ENCODE measurements at places on chromosomes 1 and 21. TPM values are rescaled to one million over a fixed set of nuclear protein-coding genes. Genes with fewer than 3 reads are reported as not detected.

- ATAC-seq = no peak
These were observed 54.3 kb upstream of the RAB3GAP2 start for GRCh38 chr1:220326578-220326977.

- ATAC-seq = no peak
These were observed 45.7 kb downstream of the CAPN9 start for GRCh38 chr1:230792691-230793462.

DNA sequence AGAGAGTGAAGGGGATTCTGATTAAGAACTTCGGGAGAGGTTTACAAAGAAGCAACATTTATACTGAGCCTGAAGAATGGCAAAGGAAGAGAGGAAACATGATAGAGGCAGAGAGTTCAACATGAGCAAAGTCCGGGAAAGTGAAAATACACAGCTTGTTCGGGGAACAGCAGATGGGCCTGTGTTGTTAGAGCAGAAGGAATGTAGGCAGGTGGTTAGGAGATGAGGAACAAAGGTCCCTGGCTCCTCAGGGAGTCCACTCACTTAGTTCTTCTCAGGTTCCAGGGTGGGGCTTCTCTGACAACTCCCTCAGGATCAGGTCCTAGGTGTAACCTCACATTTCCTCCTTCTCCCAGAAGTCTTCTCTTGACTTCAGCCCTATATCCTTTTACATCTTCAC lies 5.1 kb upstream of the ZNF326 start:
- ATAC-seq = no peak

DNA sequence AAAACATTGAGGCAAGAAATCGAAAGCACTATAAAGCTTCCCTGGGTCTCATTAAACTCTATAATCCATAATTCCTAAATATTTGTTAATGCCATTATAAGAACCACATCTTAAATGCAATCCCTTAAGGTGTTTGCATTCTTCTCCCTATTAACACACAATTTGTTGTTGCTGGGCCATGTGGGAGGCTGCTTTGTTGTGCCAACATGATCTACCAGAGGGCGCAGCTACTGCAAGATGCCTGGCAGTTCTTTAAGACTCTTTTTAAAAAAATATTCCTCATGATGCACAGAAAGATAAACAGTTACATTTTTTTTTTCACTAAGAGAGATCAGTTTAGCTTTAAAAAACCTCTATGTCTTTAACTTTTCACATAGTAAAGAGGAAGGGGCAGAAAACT lies 39.0 kb upstream of the BCAS2 start:
- no peak for ATAC-seq

- no peak for ATAC-seq
These were observed 267.4 kb downstream of the TM2D1 start for GRCh38 chr1:61457526-61458040.

DNA sequence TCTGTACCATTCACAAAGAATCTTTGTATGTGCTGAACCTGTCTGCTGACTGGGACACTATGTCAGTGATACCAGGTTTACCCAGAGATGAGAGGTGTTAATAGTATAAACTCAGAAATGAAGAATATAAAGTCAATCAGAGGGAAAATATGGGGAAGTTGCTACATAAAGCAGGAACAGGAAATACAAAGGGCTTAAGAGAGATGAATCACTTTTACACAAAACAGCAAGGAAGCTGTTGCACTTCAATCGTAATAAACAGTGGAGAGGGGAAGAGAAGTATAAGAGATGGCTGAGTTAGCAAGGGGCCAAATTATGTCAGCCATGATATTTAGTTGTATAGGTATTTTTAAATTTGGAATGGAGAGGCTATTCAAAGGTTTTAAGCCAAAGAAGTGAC lies 890.2 kb upstream of the NCAM2 start:
- no peak for ATAC-seq

DNA sequence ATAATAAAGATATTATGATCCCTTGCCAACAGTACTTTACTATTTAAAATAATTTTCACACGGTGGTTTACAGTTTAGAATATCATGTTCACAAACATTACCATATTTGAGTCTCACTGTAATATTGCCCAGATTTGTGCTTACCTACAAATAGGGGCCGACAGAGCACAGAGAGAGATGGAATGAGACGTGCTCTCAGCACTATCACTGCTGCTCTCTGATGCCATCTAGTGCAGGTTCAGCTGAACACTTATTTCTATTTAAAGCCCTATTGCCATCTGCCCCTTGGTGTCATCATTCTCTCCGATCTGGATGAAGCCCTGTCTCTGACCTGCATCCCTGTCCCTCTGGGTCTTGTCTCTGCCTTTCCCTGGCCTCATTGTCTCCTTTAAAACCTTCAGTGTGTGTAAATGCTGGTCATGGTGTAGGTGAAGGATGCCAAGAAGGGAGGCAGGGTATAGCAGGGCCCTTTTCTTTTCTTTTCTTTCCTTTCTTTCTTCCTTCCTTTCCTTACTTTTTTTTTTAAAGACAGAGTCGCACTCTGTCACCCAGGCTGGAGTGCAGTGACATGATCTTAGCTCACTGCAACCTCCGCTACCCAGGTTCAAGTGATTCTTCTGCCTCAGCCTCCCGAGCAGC lies 6.9 kb upstream of the GPATCH4 start:
- ATAC-seq = peak; percentile 88

GRCh38 chr1:54609301-54609921 lies 13.9 kb downstream of the FAM151A start:
- ATAC-seq = no peak

GRCh38 chr1:101388904-101389546 lies 152.2 kb downstream of the S1PR1 start:
- no peak for ATAC-seq

DNA sequence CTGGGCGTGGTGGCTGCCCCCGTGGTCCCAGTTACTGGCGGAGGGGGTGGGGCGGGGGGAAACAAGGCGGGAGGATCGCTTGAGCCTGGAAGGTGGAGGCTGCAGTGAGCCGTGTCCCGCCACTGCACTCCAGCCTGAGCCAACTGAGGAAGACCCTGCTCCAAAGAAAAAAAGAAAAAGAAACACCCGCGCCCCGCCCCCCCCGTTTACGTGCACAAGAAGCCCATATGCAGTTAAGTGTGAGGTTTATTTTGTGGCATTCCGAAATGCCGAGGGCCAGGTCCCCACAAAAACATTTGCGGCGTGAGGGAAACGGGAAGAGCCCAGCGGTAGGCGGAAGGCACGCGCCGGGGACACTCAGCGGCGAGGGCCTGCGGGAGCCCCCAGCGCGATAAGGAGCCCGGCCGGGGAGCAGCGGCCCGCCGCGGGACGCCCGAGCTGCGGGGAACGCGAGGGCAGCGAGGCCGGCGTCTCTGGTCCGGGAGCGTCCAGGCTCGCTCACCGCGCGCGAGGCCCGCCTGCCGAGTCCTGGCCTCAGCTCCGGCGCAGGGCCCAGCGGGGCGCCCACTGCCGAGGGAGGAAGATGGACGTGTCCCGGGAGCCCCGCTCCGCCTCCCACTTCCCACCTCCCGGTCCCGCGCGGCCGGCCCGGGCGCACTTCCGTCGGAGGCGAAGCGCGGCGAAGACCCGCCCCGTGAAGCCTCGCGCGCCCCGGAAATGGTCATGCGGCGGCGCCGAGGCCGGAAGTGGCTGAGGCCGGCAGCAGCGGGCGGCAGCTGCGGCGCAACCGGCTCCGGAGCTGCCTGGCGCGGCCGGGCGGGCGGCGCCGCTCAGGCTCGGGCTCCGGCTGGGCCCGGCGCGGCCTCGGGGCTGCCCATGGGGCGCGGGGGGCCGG lies at the start of gene TRAPPC10:
Gene TRAPPC10 (plus strand): TSS at position 731 of the 895 bp plus-strand sequence. CDS start 185 bp downstream, outside the sequence.
- peak; percentile 96 for ATAC-seq

GRCh38 chr1:193437785-193438184 lies 251.4 kb upstream of the B3GALT2 start:
- no peak for ATAC-seq

DNA sequence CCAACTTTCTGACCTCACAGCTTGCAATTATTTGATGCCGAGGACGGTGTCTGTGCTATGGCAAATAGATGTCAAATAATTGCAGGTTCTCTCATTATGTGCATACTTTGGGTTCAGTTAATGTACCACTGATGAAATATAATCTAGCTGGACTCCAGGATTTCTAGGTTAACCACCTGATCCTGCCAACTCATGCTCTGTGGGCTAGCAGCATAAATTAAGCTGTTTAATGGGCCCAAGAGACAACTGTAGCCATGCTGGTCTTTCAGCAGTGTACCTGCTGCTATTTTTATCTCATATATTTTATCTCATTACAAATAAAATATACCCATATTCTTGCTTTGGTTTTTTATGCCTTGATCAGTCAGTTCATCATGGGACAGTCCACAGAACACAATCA lies 43.3 kb upstream of the HP1BP3 start:
- ATAC-seq = no peak

DNA sequence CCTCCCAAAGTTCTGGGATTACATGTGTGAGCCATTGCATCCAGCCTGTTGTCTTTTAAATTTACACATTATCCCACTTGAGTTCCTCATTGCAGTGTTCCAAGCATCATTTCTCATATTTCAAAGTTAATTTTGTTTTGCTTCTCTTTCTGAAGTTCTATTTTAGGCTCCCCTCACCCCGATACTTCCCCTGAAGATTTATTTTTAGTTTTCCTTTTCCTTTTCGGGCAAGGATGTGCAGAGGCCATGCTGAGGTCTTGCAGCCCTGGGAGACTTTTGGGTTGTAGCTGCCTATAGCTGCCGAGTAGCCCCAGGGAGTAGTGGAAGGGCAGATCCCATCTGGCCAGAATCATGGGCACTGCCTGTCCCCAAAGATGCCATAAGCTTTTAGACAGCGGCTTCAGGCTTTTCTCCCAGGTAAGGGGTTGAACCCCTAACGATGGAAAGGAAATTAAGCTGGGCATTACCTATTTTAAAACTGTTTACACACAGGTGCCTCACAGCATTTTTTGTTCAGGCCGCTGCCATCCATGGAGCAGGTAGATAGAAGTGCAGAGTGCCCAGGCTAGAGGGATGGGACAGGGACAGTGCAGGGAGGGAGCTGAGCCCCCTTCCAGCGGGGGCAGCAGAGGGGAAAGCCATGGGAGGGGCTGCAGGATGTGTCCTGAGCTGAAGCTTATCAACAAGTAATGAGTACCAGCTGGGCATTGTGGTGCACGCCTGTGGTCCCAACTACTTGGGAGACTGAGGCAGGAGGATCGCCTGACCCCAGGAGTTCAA lies 15.9 kb downstream of the PSEN2 start:
- no peak for ATAC-seq

- no peak for ATAC-seq
These were observed 13.4 kb downstream of the RAP1GAP start for GRCh38 chr1:21655748-21656147.

DNA sequence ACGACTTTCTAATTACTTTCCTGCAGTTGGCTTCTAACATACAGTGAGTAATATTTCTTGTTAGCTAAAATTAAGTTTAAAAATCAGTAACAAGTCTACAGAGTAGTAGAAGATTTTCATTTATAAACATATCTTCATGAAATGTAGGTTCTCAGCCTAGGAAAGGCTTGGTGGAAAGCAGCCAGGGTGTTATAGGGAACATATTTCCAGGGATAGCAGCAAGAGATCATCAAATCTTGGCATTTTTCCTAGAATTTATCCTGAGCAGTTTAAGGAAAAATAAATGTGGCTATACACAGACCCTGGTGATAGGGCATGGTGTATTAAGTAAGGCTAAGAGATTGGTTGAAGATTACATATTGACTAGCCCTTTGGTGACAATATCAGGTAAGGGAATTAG lies 203.5 kb upstream of the NEGR1 start:
- ATAC-seq = no peak

DNA sequence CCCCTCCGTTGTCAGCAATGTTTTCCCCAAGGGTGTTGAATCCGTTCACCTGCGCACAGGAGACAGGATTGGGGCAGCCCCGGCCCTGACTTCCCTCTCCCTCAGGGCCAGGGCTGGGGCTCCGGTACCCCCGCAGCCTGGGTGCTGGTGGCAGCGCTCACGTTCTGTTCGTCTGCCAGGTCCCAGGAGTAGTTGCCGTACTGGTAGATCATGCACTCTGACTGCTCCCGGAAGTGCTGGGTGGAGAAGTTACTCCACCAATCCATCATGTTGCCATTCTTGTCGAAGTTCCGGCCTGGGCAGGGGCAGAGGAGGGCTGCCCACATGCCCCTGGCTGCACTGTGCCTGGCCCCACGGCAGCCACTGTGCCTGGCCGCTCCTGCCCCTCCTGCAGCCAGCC lies 6.1 kb downstream of the PRXL2B start:
- ATAC-seq = no peak

DNA sequence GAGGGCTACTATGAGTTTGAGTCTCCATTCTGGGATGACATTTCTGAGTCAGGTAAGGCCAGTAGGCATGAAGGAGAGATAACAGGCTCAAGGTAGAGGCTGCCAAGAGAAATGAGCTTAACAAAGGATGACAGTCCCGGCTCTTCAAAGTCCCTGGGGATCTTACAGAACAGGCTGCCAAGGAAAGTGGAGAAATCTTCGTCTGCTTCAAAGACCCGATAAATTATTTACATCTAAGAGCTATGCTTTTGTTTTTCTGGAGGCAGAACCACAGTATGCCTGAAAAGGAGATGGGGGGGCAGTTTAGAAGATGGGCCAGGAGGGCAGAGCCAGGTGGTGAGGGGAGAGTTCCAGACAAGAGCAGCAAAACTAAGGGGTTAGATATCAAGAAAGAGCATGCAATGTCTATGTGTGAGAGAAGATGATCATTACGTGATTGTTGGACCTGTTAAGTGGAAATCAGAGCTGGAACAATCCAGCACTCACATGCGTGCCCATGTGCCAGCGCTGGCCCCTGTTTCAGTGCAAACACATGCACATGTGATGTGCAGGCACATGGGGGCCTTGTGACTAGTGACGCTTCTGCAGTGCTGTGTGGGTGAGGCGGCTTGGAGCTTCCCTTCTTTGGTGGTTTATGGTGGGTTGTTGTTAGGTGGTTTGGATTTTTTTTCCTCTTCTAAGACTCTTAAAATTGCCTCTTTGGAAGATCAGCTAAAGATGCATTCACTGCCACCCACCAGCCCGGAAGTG lies 25.7 kb downstream of the CAMK1G start:
- ATAC-seq = no peak

GRCh38 chr21:27365394-27365793 lies 398.5 kb upstream of the ADAMTS5 start:
- no peak for ATAC-seq

DNA sequence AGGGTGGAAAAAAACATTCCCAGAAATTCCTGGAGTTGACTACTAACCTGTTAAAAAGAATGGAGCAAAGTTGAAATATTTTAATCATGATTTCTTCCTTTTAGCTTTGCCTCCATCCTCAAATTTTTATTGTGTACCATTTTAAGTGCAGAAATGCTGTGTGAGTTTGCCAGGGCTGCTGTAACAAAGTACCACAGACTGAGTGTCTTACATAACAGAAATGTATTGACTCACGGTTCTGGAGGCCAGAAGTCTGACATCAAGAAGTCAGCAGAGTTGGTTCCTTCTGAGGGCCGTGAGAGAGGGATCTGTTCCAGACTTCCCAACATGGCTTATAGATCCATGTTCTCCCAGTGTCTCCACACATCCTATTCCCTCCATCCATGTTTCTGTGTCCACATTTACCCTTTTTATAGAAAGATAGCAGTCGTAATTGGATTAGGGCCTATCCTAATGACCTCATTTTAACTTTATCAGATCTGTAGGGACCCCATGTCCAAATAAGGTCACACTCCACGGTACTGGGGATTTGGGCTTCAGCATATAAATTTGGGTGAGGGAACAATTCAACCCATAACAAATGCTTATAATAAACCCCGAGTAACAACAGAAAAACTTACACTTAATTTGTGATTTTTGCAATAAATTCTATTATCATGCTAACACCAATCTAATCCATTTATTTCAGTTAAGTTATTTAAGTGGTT lies 12.7 kb downstream of the SNX7 start:
- ATAC-seq = no peak

The PPIAL4G gene
- total RNA-seq = not detected

The TIAM1 gene
- total RNA-seq = 9.3 TPM

The CASQ1 gene
- total RNA-seq = 3.0 TPM

The FAM72D gene
- not detected for total RNA-seq

The GPA33 gene
- not detected for total RNA-seq

The MYOG gene
- total RNA-seq = not detected

The SLC9C2 gene
- not detected for total RNA-seq

The LDLRAD1 gene
- total RNA-seq = not detected

Data from gastroesophageal sphincter (tissue), 4 donors.